ENCODE measurements at places on chromosomes 6 and 20.

- DNase-seq, result no peak
These were observed 196.5 kb upstream of the THBS2 start for GRCh38 chr6:169450097-169450496.

GRCh38 chr20:48380661-48381060 lies 447.1 kb downstream of the PREX1 start:
- DNase-seq, result no peak

GRCh38 chr6:42929821-42930360 lies 611 bp downstream of the CNPY3 start:
- no peak for DNase-seq

DNA sequence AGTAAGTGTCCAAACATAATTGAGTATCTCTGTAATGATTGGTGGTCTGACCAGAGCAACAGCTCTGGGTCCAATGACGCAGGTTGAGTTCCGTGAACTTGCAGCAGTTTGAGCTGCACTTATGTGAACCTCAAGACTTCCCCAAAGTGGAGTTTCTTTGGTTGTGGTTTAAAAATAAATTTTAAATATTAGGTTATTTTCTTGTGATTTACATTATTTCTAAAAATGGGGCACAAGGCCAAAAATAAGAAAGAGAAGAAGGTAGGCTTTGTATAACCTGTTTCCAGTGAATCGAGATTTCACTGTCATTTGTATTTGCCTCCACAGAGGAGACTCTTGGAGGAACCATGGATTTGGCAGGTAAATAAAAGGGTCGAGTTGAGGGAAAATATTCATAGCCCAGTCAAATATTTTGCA lies 166.4 kb upstream of the ZNF217 start:
- no peak for DNase-seq

DNA sequence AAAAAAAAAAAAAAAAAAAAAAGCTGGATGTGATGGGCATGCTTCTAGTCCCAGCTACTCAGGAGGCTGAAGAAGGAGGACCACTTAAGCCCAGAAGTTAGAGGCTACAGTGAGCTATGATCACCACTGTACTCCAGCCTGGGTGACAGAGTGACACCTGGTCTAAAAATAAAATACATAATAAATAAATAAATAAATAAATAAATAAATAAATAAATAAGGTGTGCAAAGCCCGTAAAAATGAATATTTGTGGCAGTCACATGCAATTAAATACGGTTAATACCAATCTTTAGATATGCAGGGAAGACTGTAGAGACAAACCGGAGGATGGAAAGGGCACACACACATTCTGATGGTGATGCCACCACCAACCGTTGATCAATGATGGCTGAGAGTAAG lies 26.2 kb downstream of the IL22RA2 start:
- no peak for DNase-seq

DNA sequence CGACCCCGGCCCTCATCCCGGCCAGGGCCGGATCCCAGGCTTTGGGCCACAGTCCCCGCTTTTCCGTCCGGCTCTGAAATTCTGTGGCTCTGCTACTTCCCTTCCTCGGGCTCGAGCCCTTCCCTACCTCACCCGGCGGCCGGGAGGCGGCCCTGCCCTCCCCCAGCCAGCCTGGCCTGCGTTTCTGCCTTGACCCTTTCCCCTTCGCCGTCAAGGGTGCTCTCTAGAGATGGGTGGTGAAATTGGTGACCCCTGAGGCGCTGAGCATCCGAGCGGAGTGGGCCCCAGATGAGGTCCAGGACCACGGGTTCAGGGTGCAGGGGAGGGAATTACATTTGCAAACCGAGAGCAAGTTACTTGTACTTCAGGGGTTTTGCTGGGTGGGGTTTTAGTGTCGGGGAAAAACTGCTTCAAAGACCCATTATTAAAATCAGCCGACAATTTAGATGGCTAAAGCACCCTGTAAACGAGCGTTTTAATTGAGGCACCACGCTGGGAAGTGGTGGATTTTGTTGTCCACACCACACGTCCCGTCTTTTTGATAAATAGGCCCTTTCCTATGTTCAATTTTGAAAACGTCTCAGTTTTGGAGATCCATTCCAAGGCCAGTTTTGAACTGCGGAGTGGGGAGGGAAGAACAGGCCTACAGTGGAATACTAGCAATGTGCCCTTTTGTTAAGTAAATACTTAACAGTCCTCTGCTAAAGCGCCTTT lies 9.9 kb downstream of the TFAP2A start:
- DNase-seq, result no peak

DNA sequence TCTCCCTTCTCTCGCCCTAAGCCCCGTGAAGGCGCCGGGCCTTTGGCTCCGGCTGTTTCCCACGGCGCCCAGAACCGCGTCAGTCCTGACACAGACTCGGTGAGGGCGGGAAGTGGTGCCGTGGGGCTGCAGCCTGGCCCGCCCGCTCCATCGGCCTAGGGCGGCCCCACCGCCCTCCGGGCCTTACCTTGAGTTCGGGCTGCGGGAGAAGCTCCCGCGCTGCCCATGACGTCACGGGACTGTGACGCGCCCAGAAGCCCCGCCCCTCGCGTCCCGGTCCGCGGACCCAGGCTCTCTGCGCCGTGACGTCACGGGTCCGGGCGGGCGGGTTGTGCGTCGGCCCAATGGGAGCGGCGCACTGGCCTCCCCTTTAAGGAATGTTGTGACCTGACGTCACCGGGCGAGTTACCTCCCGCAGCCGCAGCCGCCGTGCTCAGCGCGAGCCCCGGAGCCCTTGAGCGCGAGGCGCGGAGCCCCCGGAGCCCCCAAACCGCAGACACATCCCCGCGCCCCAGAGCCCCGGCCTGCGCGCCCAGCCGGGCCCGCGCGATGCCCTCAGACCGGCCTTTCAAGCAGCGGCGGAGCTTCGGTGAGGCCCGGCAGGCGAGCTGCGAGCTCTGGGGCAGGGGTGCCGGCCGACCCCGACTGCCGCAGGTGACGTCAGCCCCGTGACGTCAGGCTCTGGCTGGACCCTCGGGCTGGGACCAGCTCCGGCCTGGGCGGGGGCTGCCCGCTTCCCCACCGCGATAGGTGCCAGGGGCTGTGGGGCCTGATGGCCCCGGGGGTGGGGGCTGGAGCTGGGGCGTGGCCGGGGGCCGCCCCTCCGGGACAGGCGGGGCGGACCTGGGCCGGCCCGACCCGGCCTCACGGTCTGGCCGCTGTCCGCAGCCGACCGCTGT lies at the start of gene MAP1LC3A:
MAP1LC3A (plus strand) TSS at position 399 of the 899 bp plus-strand sequence; CDS start at position 550, 151 bp downstream.
- DNase-seq, result peak; percentile 81

GRCh38 chr6:1607516-1608221 lies 2.0 kb upstream of the FOXC1 start:
- no peak for DNase-seq

DNA sequence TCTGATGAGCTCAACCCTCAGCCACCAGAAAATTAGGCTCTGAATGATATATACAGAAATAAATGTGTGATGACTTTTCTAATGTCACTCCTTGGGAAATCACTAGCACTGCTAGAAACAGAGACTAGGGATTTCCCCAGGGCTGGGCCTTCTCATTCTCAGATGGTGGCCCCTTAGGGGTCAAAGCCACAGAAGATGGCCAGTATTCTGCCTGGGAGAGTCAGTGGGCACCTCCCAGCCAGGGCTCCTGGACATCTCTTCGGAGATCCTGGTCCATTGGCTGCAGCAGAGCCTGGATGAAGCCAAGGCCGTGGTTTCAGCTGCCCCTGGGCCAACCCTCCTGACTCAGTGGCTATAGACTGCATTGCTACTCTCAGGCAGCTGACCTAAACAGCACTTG lies 276.9 kb upstream of the SUPT3H start:
- DNase-seq, result no peak

- no peak for DNase-seq
These were observed 146.4 kb downstream of the FNDC1 start for GRCh38 chr6:159315562-159315961.

DNA sequence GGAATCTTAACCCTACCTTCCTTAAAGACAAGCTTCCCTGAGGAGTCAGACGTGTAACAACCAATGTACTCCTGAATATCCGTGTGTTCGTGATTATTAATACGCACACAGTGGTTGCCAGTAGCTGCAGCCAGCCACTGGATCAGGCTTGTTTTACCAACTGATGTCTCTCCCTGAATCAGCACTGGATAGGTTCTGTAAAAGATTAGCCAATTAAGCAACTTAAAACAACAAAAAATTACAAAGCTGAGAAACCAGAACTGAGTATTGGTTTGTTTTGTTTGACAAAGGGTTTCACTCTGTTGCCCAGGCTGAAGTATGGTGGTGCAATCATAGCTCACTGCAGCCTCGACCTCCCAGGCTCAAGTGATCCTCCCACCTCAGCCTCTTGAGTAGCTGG lies 69.3 kb downstream of the MDN1 start:
- DNase-seq, result no peak

DNA sequence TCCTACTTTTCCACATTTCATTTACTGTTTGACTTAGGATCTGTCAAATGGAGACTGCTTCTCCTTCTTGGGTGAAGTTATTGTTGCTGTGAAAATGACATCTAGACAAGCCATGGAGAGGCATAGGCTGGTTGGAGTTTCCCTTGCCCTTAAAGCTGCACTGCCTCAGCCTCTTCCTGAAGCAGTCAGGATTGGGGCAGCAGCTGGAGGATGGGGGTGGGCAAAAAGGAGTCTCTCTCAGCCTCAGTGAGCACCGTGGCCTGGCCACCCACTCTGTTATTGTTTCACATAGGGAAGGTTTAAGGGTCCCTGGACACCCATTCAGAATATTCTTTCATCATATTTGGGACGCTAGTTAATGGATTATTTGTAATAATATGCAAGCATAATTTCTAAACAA lies 7.7 kb upstream of the ZBTB24 start:
- no peak for DNase-seq

- DNase-seq, result no peak
These were observed 85.2 kb upstream of the PLCB4 start for GRCh38 chr20:8983478-8984345.

All from activated naive CD4-positive, alpha-beta T cell (primary cell).